Activated CD4-positive, alpha-beta T cell treated with anti-CD3 and anti-CD28 coated beads, Interleukin-2, Interleukin-6, amounts not matched to agents 100 ng/mL and 50 ng/mL, durations not matched to agents 16 hours and 8 hours (primary cell): ENCODE measurements at places on chromosomes 7 and 10.
A peak's percentile ranks its signal among the peaks of the same experiment; 100 is the strongest.

DNA sequence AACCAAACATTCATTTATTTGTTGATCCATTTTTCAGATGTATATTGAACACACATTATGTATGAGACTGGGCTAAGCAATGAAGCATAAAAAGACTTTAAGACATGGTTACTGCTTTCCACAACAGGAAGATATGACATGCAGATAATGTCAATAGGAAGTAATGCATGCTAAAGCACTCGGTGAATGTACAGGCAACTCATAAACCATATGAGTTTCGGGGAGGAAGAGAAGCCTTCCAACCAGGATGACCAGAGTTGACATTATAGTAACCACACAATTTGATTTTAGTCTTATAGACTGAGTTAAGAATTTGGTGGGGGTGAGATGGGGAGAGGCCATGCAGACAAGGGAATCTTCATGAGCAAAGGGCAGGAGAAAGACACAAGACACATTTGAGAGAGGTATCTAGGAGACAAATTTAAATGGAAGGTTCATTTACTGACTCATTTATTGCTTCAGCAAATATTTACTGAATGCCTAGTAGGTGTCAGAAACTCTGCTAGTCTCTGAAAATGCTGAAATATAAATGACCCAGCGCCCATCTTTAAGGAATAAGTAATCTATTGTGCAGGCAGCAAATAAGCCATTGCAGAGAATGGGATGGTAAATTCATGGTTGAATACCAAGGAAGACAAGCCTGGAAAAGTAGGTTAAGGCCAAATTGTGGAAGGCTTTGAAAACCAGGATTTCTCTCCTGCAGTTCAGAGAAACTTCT lies 19.0 kb upstream of the SLK start:
- DNase-seq, result no peak

DNA sequence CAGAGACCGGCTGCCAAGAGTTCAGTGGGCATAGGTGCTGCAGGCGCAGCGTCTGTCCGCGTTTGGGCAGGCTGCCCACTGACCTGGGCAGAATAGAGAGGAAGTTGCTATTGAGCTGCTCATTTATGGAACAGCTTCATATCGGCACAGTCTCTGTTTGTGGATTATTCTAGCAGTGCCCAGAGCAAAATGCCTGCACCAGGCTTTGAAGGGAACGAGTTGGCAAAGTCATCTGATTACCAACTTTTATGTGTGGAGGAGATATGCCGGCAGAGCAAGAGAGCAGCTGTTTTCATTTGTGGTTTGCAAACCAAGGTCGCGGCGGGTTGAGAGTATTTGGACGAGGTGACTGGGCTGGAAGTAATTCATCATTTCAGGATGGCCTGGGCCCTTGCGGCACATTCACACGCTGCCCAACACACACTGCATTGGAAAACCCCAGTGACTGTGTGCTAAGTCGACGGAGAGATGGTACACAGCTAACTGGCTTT lies 228.5 kb downstream of the TCERG1L start:
- DNase-seq, result peak; percentile 2

DNA sequence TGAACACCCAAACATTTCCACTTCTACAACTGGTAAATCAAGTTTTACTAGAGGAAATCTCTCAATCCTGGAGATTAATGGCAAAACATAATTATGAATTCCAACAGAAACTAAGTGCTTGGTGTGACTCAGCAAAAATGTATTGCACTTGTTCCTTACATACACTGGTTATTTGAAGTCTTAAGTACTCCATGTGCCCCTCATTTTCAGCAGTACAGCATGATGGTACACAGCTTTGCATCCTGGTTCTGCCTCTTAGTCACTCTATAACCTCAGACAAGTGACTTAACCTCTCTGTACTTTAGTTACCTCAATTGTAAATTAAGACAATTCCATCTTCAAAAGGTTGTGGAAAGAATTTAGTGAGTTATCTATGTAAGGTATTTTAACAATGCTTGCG lies 12.9 kb downstream of the SLC16A12 start:
- no peak for DNase-seq

GRCh38 chr7:108127461-108127860 lies 2.7 kb downstream of the LAMB4 start:
- DNase-seq, result no peak

- DNase-seq, result no peak
These were observed 77.3 kb upstream of the TCF7L2 start for GRCh38 chr10:112872728-112873127.

- no peak for DNase-seq
These were observed 3.1 kb downstream of the CPA1 start for GRCh38 chr7:130383187-130383980.

GRCh38 chr7:140586516-140586915 lies 54.1 kb downstream of the DENND2A start:
- DNase-seq, result no peak

- no peak for DNase-seq
These were observed 23.8 kb downstream of the PODXL start for GRCh38 chr7:131532570-131533091.

- no peak for DNase-seq
These were observed 799.9 kb downstream of the TNS3 start for GRCh38 chr7:46781901-46782439.

DNA sequence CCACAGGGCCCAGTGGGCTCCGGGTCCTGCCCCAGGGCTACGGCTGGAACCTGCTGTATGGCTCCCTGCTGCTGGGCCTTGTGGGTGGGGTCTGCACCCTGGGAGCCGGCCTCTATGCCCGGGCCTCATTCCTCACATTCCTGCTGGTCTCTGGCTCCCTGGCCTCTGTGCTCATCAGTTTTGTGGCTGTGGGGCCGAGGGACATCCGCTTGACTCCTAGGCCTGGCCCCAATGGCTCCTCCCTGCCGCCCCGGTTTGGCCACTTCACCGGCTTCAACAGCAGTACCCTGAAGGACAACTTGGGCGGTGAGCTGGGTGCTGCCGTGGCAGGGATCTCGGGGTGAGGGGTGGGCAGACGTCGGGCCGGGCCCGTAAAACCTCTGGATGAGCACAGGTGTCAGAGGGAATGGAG lies 4.4 kb downstream of the SLC12A9 start:
- no peak for DNase-seq

DNA sequence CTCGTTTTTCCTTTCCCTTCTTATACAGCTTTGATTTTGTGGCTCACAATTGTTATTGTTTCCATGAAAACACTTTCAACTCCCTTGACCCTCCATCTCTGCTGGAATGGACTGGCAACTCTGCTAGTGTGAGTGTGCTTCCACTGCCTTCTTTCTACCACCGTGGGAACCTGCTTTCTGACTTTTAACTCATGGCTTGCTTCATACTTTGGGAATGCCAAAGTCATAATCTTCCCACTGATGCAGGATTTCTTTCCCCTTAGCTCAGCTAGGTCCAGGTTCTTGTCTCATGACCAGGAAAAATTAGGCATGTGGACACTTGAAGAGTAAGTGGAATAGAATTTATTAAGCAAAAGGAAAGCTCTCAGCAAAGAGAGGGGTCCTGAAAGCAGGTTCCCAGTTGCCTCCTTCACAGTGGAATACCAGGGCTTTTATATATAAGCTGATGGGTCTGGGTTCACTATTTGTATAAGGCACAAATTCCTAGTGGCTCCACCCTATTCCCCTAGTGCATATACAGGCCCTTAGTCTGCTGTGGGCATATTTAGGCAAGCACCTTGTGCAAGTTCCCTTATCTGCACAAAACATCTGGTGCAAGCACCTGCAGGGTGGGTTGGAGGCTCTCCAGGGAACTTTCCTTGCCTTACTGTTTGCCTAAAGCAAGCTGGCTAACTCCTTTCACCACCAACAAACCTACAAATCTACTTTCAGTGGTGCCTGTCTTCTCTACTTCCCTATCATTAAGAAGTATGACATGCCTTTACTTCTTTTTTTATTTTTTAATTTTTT lies 119.5 kb downstream of the CFAP58 start:
- no peak for DNase-seq
